ENCODE measurements at places on chromosomes 12 and 14.

DNA sequence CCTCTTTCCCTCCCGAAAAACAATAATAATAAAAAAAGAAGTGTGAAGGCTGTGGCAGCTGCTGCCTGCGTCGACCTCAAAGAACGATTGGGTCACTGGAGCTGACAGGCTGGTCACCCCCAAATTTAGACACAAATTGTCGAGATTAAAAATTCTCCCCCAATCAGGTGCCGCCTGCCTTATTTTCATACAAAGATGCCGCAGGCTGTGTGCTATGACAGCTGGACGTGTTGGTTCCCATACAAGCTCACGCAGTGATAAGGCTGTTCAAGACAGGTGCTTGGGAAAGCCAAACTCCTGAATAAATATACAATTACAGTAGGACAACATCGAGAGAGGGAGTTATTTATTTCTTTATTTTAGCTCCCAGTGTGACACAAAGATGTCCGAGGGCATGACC lies 1041.8 kb downstream of the VRK1 start:
- DNase-seq, result no peak

DNA sequence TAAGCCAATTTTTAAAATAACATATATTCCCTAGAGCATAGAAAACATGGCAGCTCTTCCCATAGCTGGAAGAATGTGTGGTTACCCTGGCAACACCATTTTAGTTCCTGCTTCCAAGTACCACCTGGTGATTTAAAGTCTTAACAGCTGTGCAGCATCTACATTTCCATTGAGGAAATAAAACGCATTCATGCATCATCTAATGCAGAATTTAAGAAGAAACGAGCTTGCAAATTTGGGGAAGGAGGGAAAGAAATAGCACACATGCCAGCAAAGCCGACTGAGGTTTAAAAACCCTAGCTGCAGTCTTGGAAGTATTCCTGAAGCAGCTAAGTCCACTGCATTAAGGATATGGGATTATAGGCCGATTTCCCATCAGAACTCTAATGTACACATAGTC lies 22.8 kb upstream of the SLC38A2 start:
- no peak for DNase-seq

- no peak for DNase-seq
Measured at GRCh38 chr12:68279227-68280054, 26.0 kb upstream of the IL22 start.

DNA sequence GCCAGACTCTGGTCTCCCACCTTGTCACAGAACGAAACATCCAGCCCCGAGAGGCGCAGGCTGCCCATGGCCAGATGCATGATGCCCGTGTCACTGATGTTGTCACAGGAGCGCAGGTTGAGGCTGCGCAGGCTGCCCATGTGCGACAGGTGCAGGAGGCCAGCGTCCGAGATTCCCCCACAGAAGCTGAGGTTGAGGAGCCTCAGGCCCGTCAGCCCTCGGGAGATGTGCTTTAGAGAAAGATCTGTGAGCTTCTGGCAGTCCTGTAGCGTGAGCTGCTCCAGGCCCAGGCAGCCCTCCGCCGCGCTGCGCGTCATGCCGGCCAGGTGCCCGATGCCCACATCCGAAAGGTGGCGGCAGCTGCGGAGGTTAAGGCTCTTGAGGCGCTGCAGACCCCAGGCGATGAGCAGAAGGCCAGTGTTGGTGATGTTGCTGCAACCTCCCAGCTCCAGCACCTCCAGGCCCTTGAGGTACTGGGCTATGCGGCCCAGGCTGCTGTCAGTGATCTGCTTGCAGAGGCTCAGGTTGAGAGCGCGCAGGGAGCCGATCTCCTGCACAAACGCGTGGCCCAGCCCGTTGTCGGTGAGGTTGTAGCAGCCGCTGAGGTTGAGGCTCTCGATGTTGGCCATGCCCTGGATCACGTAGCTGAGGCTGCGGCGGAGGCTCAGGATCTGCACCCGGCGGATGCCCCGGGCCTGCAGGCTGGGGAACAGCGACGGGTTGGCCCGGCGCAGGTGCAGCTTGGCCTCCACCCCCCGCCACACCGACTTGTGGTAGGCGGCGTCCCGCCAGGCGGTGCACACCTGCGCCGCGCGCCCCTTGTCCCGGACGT lies 991 bp downstream of the FBXL14 start:
- peak; percentile 84 for DNase-seq

- no peak for DNase-seq
Measured at GRCh38 chr14:91899806-91900205, 32.5 kb upstream of the TC2N start.

DNA sequence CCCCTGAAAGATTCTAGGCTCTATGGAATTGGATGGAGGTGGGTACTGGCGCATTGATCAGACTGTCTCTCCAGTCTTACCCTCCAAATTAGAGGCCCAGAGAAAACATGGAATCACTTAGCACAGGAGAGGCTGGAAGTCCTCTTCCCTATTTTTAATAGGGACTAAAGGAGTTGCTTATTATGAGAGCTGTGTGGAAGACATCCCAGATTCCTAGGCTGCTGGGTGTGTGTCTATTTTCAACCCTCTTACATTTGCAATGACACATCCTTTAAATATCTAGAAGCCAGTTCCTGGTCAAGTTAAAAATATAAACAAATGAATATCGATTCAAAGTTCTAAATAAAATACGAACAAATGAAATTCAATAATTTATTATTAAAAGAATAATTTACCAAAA lies 58.3 kb upstream of the ARID2 start:
- DNase-seq, result no peak

- no peak for DNase-seq
Measured at GRCh38 chr12:23197266-23197665, 572.3 kb downstream of the ETNK1 start.

- no peak for DNase-seq
Measured at GRCh38 chr12:104420868-104421267, 35.9 kb upstream of the CHST11 start.

DNA sequence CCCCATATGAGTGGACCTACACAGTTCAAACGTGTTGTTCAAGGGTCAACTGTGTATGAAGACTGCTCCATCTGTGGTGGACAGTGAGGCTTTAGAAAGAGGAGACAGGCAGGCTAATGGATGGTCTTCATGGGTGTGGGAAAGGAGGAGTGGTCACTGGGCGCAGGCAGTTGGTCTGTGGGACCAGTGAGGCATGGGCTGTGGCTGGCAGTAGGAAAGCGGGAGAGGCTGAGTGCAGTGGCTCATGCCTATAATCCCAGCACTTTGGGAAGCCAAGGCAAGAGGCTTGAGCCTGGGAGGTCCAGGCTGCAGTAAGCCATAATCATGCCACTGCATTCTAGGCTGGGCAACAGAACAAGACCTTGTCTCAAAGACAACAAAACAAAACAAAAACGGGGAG lies 2.0 kb upstream of the NR4A1 start:
- no peak for DNase-seq

- no peak for DNase-seq
Measured at GRCh38 chr12:109542014-109542413, 31.3 kb downstream of the MMAB start.
